ENCODE measurements at places on chromosomes 5 and 9.

- DNase-seq, result peak; percentile 86
Observed at GRCh38 chr5:9361835-9362234, 184.0 kb downstream of the SEMA5A start.

DNA sequence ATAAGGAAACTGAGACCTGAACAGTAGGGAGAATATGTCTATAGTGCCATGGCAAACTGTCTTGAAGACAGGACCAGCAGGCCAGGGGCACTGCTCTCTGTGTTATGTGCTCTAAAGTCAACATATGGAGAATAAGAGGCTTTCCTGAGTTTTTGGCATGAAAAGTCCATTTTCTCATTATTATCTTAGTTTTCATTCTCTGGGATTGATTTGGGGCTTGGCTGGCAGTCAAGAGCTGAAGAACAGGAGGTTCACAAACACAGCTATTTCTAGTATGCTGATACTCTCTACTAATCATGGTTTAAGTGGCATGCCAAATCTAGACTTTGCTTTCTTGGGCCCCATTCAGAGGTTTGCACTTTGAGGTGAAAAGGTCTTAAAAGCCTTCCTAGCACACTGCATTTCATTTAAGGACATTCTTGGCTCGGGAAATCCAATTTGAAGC, 404.4 kb downstream of the ZNF608 start:
- DNase-seq, result no peak

DNA sequence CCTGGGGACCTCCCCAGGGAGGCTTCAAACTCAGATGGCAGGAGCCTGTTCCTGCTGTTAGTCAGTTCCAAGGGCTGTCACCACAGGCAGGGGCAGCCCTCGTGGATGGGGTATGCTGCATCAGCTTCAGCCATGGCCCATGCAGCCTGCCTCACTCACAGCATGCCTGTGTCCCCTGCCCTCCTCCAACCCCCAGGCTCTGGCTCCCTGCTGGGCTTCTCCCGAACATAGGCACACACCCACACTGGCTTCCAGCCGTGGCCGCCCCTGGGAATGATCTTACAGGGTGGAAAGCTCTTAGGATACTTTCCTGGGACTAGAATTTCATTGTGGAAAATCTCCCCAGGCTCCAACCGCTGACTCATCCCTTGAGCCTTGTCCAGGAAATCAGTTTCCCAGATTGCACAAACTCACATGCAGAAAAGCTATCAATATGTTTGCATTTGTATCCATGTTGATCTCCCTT, 163.8 kb downstream of the SEC61B start:
- DNase-seq, result no peak

- DNase-seq, result peak; percentile 69
Observed at GRCh38 chr5:60382716-60383115, 317.2 kb downstream of the DEPDC1B start.

DNA sequence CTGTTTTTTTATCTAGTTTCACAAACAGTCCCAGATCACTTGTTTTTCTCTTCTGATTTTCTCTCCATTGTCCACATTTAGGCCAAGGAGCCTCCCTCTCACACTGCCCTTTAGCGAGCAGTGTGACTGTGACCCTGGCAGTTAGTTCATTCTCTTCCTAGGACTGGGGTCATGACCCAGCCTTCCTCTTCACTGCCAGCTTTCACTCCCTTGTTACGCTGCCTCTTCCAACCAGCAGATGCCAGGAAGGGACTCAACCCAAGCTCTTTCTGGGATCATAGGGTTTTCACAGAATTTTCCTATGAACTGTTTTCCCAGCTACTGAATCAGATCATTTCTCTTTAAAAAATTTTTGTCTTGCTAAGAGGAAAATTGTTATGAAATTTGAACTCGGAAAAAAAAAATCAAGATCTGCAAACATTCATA, 70.9 kb downstream of the LMNB1 start:
- DNase-seq, result no peak

GRCh38 chr5:14587150-14587549, 5.6 kb downstream of the OTULINL start:
- no peak for DNase-seq

GRCh38 chr5:16508730-16509531, 43.3 kb upstream of the ZNF622 start:
- no peak for DNase-seq

GRCh38 chr9:83047839-83048775, 14.8 kb downstream of the RASEF start:
- DNase-seq, result no peak

DNA sequence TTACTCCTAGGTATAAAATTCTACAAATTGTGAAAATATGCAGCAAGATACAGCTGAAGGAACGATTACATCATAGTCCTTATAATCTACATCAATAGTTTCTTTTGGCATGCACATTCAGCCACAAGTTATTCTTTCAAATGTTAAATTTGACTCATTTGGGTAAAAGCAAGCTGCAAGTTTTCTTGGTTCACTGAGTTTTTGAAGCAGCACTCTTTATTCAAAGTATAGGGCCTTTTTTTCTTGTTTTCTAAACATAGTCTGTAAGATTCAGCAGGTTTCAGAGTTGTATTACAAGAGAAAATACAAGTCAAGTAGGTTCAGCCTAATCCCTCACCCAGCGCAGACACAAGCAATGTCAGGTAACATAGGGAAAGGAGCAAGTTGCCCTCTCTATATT, 981.5 kb downstream of the PTPRD start:
- no peak for DNase-seq

DNA sequence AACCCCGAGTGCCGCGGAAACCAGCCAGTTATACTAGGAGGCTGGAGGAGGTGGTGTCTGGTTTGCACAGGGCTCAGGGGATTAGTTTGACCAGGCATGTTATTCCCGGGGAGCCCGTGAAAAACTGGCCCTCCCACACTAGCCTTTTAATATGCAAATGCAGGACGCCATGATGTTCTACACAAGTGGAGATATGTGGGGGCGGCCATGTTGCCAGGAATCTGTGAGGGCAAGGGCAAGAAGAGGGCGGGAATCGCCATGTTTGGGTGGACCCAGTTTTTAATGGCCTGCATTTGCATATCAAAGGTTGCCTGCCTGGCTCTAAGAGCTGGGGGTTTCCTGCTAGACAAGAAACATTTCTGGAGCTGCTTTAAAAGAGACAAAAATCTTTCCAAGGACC, 940.7 kb downstream of the CDH18 start:
- no peak for DNase-seq

GRCh38 chr9:114691046-114691955, 9.3 kb upstream of the TEX48 start:
- no peak for DNase-seq

- DNase-seq, result peak; percentile 59
Observed at GRCh38 chr5:80103371-80103770, 68.2 kb downstream of the THBS4 start.

- DNase-seq, result no peak
Observed at GRCh38 chr5:18220631-18221030, 586.4 kb downstream of the TAF11L14 start.

GRCh38 chr5:119274767-119275130, 81.1 kb upstream of the TNFAIP8 start:
- peak; percentile 33 for DNase-seq

- peak; percentile 52 for DNase-seq
Observed at GRCh38 chr9:112380102-112380824, at the start of gene HSDL2. HSDL2 (plus strand) TSS chr9:112380108; CDS start chr9:112380164, 56 bp downstream.

DNA sequence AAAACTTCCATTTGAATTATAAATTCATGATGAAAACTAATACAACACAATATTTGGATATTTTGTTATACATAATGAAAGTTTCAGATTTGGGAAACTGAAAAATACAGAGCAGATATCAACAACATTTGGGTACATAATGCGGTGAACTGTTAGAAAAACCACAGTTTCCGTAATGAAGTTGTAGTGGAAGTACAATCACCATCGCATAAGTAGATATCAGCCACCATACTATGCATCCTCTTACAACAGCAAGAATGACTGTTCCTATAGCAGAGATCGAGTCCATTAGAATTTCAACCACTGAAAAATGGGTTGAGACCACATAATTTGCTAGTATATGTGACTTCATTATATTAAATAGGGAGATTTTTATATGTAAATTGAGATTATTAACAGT, 770.2 kb upstream of the DMAC1 start:
- DNase-seq, result no peak

DNA sequence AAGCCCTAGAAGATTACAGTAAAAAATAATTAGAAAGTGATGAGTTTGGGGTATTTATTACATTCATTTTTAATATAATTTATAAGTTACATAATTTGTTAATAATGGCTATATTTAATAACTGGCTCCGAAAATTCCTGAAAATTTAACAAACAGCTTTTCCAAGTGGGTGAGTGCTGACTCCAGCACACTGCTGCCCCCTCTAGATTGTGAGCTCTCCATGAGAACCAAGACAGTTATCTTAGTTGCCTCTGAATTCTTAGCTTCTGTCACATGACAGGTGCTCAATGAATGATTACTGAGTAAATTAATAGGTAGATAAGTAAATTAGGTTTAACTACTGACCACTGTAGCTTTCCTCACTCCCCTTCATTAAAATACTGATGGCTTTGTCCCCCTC, 7.8 kb downstream of the KLHL3 start:
- DNase-seq, result no peak

DNA sequence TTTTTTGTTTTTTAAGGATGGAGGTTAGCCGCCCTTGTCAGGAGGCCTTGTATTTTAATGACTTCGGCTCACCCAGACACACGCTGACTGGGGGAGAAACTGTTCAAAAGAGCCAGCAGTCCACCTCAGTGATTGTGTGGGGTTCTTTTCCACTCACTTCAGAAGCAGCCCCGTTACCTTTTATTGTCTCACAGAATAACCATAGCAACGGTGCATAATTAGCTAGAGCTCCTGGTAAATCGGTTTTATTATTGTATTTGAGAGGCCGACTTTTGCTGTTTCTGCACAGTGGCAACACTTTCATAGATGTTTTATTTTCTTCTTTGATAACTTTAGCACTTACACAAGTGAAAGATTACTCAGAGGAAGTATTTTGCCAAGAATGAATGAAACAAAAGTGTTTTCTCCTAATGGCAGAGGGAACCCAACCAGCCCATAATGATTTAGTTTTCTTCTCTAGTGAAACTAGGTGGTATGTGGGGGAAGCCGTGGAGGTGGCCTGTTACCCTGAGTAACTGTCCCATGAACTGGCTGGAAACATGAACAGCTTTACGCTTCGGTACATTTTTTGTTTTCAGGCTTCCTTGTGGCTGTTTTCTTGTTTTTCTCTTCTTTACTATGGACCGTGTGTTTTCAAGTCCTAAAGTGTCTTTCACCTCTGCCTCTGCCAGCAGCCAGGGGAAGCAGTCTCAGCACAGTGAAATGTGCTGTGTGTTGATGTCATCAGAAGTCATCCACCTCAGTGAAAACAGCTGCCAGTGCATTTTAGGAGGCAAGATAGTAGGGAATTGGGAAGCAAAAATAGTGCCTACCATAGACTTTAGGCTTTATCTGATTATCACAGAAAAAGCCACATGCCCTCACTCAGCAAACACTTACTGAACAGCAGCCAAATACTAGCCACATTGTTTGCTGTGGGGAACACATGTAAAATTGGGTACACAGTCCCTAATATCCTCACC, 414.7 kb downstream of the KDM4C start:
- DNase-seq, result no peak

DNA sequence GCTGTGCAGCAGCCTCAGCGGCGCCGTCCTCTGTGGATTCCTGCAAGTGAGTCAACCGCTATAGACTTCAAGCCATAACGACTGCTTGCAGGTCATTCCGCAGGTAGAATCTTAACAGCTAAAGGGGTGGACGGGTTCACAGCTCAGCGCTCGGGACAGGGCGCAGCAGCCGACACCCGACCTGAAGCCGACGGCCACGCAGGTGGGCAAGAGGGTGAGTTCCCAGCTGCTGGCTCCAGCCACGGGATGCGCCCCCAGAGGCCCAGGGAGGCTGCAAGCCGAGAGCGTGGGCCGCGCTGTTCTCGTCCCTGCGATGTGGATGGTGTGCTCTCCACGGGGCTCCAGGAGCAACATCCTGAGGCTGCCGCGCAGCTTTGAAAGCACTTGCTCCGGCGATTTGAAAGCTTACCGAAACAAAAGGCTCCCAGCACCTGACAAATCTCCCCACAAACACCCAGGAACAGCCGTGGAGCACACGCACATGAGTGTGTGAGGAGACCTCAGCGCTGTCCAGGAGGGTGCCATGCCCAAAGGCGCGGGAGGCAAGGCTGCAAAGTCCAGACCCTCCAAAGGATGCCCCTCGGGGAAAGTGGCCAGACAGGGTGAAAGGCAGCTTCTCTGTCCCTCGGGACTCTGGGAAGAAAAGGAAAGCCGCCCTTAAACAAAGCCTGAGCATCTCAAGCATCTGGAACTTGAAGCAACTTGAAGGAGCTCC, 48.7 kb downstream of the EXD3 start:
- DNase-seq, result no peak

DNA sequence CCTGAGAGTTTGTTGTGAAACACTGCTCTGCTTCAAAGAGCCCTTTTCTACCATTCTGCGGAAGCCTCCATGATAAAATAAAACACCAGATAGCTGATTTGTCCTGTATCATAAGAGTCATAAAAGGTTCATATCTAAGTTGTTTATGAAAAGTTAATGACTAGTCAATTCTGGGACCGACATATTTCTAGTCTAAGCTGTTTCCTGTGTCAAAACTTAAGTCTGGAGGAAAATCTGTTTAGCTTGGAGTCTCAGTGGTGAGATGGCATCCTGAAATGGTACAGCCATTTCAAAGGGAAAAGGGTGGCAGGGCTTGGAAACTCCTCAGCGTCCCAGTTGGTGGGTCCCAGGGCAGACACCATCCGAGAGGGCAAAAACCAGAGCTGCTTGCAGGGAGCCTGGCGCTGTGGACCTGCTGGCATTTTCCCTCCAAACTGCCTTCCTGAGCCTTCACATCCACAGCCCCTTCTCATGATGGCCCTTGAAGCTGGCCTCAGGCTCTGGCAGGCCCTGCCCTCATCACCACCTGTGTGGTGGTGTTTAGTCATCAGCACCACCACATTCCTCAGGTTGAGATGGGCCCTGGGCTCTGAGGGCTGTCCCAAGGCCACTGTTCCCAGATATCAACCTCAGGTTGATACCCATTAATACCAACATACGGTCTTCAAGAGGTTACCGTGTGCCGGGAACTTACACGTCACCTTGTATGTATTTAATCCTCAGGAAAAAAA, 184.0 kb downstream of the HSPA4 start:
- DNase-seq, result no peak

DNA sequence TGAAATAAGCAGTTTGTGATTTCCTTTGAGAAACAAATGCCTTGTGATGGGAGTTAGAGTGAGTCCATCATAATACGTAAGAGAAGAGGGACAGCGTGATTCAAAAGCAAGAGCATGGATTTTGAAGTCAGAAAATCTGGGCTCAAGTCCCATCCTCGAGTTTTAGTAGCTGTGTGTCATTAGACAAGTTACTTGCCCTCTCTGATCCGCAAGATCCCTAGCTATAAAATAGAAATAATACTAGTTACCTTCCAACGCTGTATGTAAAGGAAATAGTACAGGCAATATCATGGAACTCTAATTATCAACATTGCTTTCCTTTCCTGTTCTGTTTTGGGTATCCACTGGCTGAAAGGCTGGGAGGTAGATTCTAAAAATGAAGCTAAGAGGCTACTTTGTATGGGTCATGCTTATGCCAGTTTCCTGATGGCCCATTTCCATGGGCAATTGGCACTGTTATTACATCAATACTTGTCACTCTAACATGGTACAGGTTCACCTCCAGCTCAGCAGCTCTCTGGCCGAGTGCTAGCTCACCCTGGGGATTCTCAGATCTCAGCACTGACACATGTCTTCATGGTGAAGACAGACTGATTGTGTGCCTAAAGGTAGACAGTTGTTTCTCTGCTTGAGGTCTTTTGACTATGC, 241.7 kb upstream of the KLF4 start:
- DNase-seq, result no peak

All from Kasumi-1 (cell line).